ENCODE measurements at places on chromosomes 3 and 15.
A peak's percentile ranks its signal among the peaks of the same experiment; 100 is the strongest.

GRCh38 chr3:40827942-40828688 lies 303.4 kb downstream of the ZNF621 start:
- DNase-seq: no peak

GRCh38 chr3:89440386-89440785 lies 333.0 kb downstream of the EPHA3 start:
- DNase-seq: no peak

- DNase-seq: no peak
Measured at GRCh38 chr3:90010341-90010740, 902.9 kb downstream of the EPHA3 start.

GRCh38 chr3:48685293-48685602 lies 467 bp downstream of the NCKIPSD start:
- DNase-seq: no peak

- no peak for DNase-seq
Measured at GRCh38 chr3:122890077-122890719, 95.3 kb downstream of the SLC49A4 start.

- no peak for DNase-seq
Measured at GRCh38 chr3:193996221-193996620, 139.7 kb upstream of the HES1 start.

GRCh38 chr3:23085261-23085660 lies 117.9 kb upstream of the UBE2E2 start:
- no peak for DNase-seq

DNA sequence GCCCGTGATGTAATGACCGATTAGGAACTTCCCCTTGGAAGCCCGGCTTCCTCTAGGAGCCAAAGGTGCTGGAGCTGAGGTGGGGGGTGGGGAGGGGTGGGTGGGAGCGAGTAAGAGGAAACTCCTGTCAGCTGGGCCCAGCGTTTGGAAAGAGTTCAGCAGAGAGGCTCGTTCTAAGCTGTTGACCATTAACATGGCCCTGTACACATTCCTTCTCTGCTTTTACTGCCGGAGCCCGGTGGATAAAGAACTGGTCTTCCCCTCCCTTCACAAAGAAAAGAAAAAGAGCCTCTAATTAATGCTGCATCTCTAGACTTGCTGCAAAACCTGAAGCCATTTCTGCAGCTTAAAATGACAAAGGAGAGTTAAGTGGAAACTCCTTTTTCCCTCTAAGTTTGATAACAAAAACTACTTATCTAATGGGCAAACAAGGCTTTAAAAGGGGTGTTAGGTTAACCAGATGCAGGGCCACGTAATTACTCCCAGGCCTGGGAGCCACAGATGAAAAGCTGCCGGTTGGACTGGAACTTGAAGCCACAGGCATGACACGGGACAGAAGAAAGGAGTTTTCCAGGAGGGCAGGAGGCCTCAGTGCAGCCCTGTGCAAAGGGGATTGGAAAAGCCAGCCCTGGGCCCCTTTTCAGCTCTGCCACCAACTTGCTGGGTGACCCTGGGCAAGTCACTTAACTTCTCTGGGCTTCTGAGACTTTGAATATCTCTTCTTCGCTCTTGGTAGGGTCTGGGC lies 71.3 kb downstream of the SMAD6 start:
- no peak for DNase-seq

GRCh38 chr3:178388473-178388872 lies 147.8 kb upstream of the KCNMB2 start:
- DNase-seq: no peak

GRCh38 chr3:50132421-50133282 lies 22.5 kb upstream of the SEMA3F start:
- no peak for DNase-seq

- no peak for DNase-seq
Measured at GRCh38 chr3:184166671-184167070, 8.0 kb upstream of the AP2M1 start.

DNA sequence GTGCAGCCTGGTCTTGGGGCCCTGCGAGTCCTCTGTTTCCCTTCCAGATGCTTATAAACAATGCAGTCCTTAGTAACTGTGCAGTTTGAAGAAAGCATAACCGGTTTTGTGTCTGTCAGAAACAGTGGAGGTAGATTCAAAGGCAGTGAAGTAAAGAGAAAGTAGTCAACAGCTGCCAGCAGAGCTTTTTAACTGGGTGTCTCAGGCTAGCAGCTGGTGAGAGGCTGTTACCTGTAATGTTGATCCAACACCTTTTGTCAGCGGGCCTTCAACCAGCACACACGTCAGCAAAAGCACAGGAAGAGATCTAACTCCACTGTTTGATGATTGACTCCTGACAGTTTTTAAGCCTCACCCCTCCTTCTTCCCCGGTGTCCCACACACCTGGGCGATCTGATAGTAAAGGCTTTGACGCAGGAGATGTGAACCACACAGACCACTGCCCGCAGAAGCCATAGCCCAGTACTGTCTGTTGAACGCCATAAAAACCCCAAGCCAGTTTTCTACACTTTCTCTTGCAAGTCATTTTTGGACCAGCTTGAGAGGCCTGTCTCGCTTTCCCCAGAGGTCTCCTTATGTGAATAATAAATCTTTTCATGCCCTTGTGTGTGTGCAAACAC lies 178.0 kb downstream of the FMN1 start:
- DNase-seq: no peak

- no peak for DNase-seq
Measured at GRCh38 chr3:8606701-8607231, 37.8 kb downstream of the SSUH2 start.

- no peak for DNase-seq
Measured at GRCh38 chr3:170689893-170690660, 104.2 kb upstream of the SLC7A14 start.

- peak; percentile 39 for DNase-seq
Measured at GRCh38 chr3:150761831-150762661, 923 bp downstream of the SIAH2 start.

- DNase-seq: no peak
Measured at GRCh38 chr3:167852216-167852615, 116.7 kb downstream of the SERPINI1 start.

DNA sequence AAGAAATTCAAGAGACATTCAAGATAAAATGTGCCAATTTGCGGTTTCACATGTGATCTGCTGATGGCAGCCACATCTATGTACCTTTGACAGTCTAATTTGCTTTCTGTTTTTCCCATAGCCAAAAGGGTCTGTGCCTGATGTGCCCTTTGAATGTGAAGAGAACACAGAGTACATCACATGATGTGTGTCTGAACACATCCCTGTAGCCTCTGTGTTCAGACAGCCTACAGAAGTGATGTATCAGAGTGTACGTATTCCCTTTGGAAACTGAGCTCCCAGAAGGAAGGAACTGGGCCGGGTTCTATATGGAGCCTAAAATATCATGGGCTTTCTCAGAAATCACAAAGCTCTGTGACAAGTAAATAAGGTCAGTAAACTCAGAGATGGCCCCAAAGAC lies 52.4 kb downstream of the BOC start:
- DNase-seq: no peak

GRCh38 chr3:153311541-153311940 lies 149.5 kb downstream of the RAP2B start:
- no peak for DNase-seq

DNA sequence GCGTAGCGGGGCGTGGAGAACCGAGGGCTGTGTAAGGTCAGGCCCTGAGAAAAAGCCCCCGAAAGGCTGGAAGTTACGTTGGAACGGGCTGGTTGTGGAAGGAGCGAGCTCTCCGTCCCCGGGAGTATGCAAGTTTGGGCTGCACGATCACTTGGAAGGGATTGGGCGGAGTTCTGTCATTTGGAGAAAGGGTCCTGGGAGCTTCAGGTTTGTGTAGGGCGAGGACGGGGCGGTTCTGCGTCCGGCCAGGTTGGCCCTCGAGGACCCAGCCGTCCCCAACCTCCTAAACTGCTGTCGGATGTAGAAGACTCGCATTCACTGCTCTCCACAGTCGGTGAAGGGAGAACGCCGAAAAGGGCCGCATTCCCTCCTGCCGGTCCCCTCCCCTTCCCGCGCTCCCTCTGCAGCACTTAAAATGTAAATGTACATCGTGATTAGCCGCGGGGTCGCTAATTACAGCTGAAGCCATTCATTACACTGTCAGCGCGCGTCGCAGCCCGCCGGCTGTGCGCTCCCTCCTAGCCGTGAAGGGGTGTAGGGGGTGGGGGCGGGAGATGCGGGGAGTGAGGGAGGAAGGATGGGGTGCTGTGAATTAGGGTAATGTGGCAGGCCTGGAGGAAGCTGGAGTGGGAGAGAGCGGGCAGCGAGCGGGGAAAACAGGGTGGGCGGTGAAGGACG lies 2.5 kb upstream of the RPP25 start:
- no peak for DNase-seq
